ENCODE measurements at places on chromosomes 13 and 19.
A peak's percentile ranks its signal among the peaks of the same experiment; 100 is the strongest.

DNA sequence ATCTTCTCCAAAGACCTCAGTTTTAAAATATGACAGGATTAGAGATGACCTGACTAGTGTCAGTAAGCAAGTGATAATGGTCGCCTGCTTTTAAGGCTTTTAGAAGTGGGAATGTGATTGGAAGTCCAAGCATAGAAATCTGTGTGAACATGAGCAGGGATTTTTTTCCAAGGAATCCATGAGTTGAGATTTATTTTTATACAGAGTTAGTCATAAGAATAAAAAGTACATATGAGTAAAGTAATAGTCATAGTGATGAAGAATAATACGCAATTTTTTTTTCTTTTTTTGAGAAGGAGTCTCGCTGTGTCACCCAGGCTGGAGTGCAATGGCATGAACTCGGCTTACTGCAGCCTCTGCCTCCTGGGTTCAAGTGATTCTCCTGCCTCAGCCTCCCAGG, 1.6 kb downstream of the ZNF546 start:
- no peak overlapping the region for H3K27ac ChIP-seq
- H3K4me3 ChIP-seq = no peak overlapping the region
- no peak for DNase-seq
- H3K4me1 ChIP-seq = peaks cover 4% of the 10 kb centered on the region
- H3K36me3 ChIP-seq = no peaks in the 10 kb centered on the region

GRCh38 chr13:51067210-51067701, 43.8 kb downstream of the C13orf42 start:
- H3K4me1 ChIP-seq = no peaks in the 10 kb centered on the region
- DNase-seq = no peak
- no peaks in the 10 kb centered on the region for H3K27me3 ChIP-seq

DNA sequence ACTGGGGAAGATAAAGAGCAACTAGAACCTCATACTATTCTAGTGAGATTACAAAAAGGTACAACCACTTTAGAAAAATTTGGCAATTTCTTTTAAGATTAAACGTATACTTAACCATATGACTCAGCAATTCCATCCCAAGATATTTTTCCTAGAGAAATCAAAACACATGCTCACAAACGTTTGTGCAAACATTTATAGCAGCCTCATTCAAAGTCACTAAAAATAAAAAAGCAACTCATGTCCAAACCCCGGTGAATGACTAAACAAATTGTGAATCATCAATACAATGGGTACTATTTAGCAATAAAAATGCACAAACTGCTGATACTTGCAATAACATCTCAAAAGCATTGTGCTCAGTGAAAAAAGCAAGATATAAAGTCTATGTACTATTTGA, 121.5 kb downstream of the FRY start:
- peaks cover 4% of the 10 kb centered on the region for H3K4me1 ChIP-seq
- no peak overlapping the region for H3K27ac ChIP-seq
- no peaks in the 10 kb centered on the region for H3K27me3 ChIP-seq
- no peak for DNase-seq
- H3K36me3 ChIP-seq = no peaks in the 10 kb centered on the region

DNA sequence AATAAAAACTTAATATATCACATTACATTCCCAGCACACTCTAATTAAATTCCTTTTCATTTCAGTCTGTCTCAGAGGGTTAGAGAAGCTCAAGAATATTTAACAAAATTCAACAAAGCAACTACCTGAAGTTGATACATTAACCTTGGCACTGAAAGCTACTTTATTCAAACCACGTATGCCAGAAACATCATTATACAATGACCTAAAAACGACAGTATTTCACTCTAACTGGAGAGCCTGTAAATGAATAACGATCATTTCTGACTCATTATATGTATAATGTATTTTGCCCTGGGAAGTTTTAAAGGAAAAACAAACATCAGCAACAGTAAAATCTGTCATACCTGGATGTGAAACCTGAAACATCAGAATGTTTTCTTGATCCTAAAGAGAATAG, 270.1 kb downstream of the SLITRK5 start:
- H3K36me3 ChIP-seq = no peaks in the 10 kb centered on the region
- DNase-seq = no peak
- no peaks in the 10 kb centered on the region for H3K27me3 ChIP-seq
- no peaks in the 10 kb centered on the region for H3K4me1 ChIP-seq
- H3K27ac ChIP-seq = no peak overlapping the region

DNA sequence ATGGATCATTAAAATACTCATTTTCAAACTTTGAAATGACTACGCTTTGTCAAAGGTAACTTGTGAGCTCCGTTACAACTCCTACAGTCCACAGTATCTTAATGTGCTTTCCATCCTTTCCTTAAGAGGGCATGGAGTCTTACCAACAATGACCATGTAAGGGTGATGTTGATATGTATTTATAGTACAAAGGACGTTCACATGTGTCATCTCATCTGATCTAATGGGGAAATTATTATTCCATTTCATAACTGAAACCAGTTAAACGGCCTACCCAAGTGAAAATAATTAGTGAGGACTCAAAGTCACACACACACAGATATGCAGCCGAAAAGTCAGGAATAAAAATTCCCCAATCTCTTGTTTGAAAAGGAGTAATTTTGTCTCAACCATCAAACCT, 9.6 kb downstream of the USP12 start:
- no peak overlapping the region for H3K4me3 ChIP-seq
- H3K27ac ChIP-seq = no peak overlapping the region
- no peaks in the 10 kb centered on the region for H3K4me1 ChIP-seq
- no peaks in the 10 kb centered on the region for H3K36me3 ChIP-seq

GRCh38 chr13:93360021-93360420, 133.4 kb downstream of the GPC6 start:
- no peak overlapping the region for H3K4me3 ChIP-seq
- no peak overlapping the region for H3K27ac ChIP-seq
- no peaks in the 10 kb centered on the region for H3K27me3 ChIP-seq
- no peak for DNase-seq
- H3K4me1 ChIP-seq = no peaks in the 10 kb centered on the region

GRCh38 chr19:19746286-19747213, 13.6 kb upstream of the ZNF14 start:
- H3K4me3 ChIP-seq = no peak overlapping the region
- no peak overlapping the region for H3K27ac ChIP-seq
- no peak for DNase-seq
- no peaks in the 10 kb centered on the region for H3K27me3 ChIP-seq
- H3K36me3 ChIP-seq = no peaks in the 10 kb centered on the region

DNA sequence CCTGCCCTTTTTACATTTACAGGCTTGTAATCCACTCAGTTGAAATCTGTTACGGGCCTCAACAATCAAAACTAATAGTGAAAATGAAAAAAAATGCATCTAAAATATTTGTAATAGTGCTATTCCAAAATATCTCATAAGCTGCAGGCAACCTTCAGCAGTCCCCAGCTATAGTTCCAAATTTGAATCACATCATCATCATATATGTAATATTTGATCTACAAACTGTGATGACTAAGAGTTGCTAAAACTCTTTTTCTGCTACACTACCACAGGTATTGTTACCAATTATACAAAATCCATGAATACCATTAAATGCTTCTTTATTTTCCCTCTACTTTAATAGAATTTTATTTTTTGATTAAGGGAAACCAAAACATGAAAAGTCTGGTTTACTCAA, 121.4 kb upstream of the RFC3 start:
- DNase-seq = no peak
- no peaks in the 10 kb centered on the region for H3K27me3 ChIP-seq
- no peaks in the 10 kb centered on the region for H3K36me3 ChIP-seq
- no peaks in the 10 kb centered on the region for H3K4me1 ChIP-seq

DNA sequence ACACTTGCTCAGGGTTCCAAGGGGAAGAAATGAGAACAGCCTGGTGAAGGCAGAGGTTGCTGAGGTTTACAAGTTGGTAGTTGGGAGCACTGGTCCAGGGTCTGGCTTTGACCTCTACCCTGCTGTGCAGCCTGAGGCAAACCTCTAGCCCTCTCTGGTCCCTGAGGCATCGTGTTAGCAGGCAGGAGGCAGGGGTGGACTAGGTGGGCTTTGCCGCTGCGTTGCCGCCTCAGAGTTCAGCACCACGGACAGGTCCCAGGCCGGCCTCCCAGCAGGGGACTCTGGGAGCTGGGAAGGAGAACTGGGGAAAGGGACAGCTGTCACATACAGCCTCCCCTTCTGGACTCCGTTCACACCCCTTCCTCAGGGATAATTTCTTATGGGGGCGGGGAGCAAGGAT, 3.1 kb downstream of the NCAN start:
- H3K4me1 ChIP-seq = no peaks in the 10 kb centered on the region
- no peak overlapping the region for H3K4me3 ChIP-seq
- no peak overlapping the region for H3K27ac ChIP-seq
- DNase-seq = peak; percentile 59

DNA sequence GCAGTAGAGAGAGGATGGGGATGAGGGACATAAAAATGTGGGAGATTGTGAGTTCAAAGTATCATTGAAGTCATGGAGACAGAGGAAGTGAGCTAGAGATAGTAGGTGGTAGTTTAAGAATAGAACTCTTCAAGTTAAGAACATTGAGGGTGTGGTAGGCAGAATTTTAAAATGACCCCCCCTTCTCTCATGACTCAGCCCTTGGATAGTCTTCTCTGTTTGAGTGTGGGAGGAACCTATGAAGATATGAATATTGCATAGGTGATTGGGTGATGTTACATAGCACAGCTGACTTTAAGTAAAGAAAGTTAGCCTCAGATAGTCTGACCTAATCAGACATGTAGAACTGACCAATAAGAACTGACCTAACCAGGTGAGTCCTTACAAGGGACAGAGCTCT, 418.6 kb downstream of the FOXO1 start:
- no peak overlapping the region for H3K4me3 ChIP-seq
- no peaks in the 10 kb centered on the region for H3K36me3 ChIP-seq
- no peaks in the 10 kb centered on the region for H3K27me3 ChIP-seq
- H3K4me1 ChIP-seq = peaks cover 9% of the 10 kb centered on the region
- H3K27ac ChIP-seq = no peak overlapping the region
- DNase-seq = no peak

GRCh38 chr13:108220041-108220440, 1.8 kb downstream of the ABHD13 start:
- H3K27ac ChIP-seq = no peak overlapping the region
- H3K27me3 ChIP-seq = no peaks in the 10 kb centered on the region
- DNase-seq = peak; percentile 42

DNA sequence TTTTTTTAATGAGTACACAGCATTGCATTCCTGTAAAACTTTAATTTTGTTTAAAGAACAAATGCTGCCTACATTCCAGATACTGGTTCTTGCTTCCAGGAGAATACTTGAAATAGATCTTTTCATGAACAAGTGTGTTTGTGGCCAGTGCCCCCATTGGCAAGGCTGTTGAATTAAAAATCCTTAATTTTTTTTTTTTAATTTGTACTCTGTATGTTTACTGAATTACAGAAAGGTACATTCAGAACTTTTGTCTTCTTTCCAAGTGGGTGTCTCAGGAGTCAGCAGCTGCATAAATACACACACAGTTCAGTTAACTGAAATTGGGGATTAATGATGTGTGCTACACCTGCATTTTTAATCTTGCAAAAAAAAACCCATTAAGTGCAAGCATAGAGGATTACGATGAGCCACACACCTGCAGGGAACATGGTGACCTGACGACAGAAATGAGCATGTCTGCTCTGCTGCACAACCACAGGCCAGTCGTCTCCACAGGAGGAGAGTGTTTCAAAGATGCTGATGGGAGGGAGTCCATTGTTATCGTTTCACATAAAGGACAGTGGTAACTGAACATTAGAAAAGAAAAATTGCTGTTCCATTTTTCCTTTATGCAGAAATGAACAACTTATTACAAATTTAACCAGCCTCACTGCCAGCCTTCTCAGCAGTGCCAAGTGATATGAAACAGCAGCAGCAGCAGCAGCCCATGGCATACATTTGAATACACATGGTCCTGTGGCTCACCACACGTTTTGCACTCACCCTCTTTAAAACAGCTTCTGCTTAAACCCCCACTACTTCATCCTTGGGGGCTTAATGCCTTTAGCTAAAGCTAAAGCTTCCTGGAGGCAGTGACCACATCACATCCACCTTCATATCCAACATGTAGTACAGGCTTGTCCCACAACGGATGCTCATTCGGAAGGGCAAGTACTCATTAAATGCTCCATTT, 72.3 kb upstream of the RFC3 start:
- no peaks in the 10 kb centered on the region for H3K36me3 ChIP-seq
- H3K4me3 ChIP-seq = no peak overlapping the region
- peak overlapping the region; percentile 61 for H3K27ac ChIP-seq
- no peaks in the 10 kb centered on the region for H3K27me3 ChIP-seq
- DNase-seq = no peak
- H3K4me1 ChIP-seq = peaks cover 14% of the 10 kb centered on the region

- H3K4me3 ChIP-seq = no peak within 1 kb of the TSS
- no peak for DNase-seq
- H3K27me3 ChIP-seq = no peaks in the 10 kb centered on the region
- no peaks in the 10 kb centered on the region for H3K36me3 ChIP-seq
- peak within 1 kb of the TSS; percentile 88 for H3K27ac ChIP-seq
Measured at GRCh38 chr13:98176777-98177608, at the start of gene RNF113B. TSS of gene RNF113B (minus strand) at chr13:98177269. CDS start at chr13:98177236, 33 bp downstream.

- no peaks in the 10 kb centered on the region for H3K36me3 ChIP-seq
- DNase-seq = peak; percentile 73
- H3K27me3 ChIP-seq = no peaks in the 10 kb centered on the region
Measured at GRCh38 chr13:52455677-52456041, 381 bp downstream of the CKAP2 start.

DNA sequence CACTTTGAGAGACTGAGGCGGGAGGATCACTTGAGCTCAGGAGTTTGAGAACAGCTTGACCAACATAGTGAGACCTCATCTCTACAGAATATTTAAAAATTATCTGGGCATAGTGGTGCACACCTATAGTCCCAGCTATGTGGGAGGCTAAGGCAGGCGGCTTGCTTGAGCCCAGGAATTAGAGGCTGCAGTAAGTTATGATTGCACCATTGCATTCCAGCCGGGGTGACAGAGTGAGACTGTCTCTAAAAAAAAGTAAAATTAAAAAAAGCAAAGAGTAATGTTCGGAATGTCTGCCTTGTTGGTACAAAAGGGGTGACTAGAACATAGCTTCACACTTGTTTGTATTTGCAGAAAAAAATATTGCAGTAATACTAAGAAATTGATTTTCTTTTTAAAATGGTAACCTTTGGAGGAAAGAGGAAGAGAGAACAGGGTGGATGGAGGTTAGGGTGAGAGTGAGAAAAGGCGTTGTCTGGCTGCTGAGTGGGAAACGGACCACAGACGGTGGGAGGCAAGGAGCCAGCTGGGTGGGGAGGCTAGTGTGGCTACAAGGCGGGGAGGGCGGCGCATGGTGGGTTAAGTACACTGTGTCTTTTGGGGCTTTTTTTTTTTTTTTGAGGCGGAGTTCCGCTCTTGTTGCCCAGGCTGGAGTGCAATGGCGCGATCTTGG, 10.2 kb downstream of the PPP1R14A start:
- H3K27me3 ChIP-seq = no peaks in the 10 kb centered on the region
- H3K36me3 ChIP-seq = no peaks in the 10 kb centered on the region
- no peaks in the 10 kb centered on the region for H3K4me1 ChIP-seq
- no peak for DNase-seq

GRCh38 chr19:13089857-13090507, 12.7 kb downstream of the LYL1 start:
- H3K27me3 ChIP-seq = no peaks in the 10 kb centered on the region
- no peak for DNase-seq
- no peaks in the 10 kb centered on the region for H3K36me3 ChIP-seq
- peak overlapping the region; percentile 15 for H3K27ac ChIP-seq
- no peak overlapping the region for H3K4me3 ChIP-seq

Data from thyroid gland (tissue), 4 donors.